ENCODE measurements at places on chromosomes 2 and 18.

DNA sequence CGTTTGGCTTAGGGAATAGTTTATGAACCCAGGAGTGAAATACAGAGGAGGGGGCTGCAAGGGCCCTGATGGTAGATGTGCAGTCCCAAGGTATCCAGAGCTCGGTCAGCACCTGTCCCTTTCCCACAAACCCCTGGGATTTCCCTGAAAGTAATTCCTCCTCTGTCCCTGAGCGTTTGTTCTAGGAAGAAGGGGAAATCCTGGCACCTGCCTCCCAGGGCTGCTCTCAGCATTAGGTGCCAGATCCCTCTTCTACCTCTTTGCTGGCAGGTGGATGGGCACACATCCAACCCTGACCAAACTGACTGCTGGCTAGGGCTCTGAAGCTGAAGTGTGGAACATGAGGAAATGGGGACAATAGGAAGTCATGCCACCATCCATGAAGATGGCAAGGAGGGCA, 824.0 kb downstream of the SLC4A3 start:
- DNase-seq = no peak

- DNase-seq = no peak
Observed at GRCh38 chr2:8676921-8677645, 4.8 kb upstream of the ID2 start.

- DNase-seq = no peak
Observed at GRCh38 chr2:47152803-47153202, 2.3 kb downstream of the STPG4 start.

DNA sequence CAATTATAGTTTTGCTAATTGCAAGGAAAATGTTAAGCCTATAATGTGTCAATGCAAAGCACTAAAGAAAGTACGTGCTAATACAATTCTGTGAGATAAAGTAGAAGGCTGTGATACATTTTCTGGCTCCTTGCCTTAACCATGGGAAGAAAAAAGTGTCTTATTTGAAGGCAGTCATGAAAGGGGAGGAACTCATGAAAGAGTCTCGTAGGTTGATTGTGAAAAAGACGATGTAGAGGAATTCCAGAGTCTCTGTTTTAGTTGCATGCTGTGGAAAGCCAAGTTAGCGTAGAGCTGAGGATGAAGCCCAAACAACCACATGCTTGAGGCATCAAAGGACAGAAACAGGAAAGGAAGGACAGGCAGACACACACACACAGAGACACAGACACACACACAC, 214.1 kb downstream of the MEIS1 start:
- no peak for DNase-seq

GRCh38 chr2:73218298-73218697, 4.3 kb downstream of the SMYD5 start:
- DNase-seq = no peak

- DNase-seq = no peak
Observed at GRCh38 chr2:120531863-120532600, 186.1 kb downstream of the INHBB start.

- DNase-seq = no peak
Observed at GRCh38 chr2:5039241-5039975, 652.8 kb upstream of the SOX11 start.

DNA sequence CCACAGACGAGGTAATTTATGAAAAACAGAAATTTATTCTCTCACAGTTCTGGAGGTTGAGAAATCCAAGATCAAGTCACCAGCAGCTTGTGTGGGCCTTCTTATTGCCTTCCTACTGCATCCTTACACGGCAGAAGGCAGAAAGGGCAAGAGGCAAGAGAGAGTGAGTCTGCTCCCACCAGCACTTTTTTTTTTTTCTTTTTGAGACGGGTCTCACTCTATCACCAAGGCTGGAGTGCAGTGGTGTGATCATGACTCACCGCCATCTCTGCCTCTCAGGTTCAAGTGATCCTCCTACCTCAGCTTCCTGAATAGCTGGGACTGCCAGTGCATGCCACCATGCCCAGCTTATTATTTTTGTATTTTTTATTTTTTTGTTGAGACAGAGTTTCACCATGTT, 78.5 kb upstream of the HK2 start:
- no peak for DNase-seq

- DNase-seq = no peak
Observed at GRCh38 chr2:177606636-177607035, 214.1 kb downstream of the AGPS start.

GRCh38 chr2:30150786-30151185, 4.0 kb downstream of the YPEL5 start:
- no peak for DNase-seq

- no peak for DNase-seq
Observed at GRCh38 chr18:39167990-39168389, 1602.4 kb upstream of the CELF4 start.

Measured in stimulated activated CD4-positive, alpha-beta T cell treated with anti-CD3 and anti-CD28 coated beads, Interleukin-12 subunit alpha, Interleukin-12 subunit beta, amount 100 ng/mL, for 48 hours (primary cell).